ENCODE measurements at places on chromosomes 6 and 20.
A peak's percentile ranks its signal among the peaks of the same experiment; 100 is the strongest.

- no peak for DNase-seq
Measured at GRCh38 chr6:148790817-148791216, 44.0 kb downstream of the UST start.

- no peak for DNase-seq
Measured at GRCh38 chr6:63305277-63305676, 14.5 kb downstream of the LGSN start.

DNA sequence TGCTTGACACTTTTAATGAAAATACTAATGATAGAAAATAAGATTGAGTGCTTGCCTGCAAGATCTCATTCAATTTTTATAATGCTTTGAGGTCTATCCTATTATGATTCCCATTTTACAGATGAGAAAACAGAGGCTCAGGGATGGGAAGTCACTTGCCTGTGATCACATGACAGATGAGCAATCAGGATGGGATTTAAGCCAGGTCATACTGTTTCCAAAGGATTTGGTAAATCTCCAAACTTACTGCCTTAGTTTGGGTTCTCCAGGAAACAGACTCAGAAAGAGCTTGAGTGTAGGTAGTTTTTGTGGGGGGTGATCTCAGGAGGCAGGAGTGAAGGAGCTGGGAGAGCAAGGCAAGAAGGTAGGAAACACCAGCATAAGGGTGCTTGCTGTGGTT, 456.3 kb downstream of the MAFB start:
- no peak for DNase-seq

- no peak for DNase-seq
Measured at GRCh38 chr6:47970826-47971225, 140.2 kb downstream of the PTCHD4 start.

DNA sequence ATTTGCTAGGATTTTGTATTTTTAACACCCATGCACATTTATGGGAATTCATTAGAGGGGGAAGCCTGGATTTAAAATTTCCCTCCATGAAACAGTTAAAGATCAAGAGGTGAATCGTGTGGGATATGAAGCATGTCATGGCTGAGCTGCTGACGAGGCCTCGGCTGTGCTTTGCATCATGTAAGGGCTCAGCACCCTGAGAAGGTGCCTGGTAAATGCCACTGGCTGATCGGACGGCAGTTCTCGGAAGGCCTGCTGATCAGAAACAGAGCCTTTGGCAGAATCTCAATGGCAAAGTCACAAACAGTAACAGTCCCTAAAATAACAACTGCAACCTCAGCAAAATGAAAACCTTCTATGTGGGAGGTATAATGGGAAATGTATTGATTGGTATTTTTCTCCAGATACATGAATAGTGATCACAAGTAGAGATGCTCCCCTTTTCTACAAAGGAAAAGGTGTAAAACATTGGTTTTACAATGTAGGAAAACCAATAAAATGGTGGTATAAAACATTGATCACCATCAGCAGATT, 53.0 kb upstream of the FUCA2 start:
- no peak for DNase-seq

GRCh38 chr6:129730477-129731165, 20.6 kb upstream of the ARHGAP18 start:
- DNase-seq, result no peak

DNA sequence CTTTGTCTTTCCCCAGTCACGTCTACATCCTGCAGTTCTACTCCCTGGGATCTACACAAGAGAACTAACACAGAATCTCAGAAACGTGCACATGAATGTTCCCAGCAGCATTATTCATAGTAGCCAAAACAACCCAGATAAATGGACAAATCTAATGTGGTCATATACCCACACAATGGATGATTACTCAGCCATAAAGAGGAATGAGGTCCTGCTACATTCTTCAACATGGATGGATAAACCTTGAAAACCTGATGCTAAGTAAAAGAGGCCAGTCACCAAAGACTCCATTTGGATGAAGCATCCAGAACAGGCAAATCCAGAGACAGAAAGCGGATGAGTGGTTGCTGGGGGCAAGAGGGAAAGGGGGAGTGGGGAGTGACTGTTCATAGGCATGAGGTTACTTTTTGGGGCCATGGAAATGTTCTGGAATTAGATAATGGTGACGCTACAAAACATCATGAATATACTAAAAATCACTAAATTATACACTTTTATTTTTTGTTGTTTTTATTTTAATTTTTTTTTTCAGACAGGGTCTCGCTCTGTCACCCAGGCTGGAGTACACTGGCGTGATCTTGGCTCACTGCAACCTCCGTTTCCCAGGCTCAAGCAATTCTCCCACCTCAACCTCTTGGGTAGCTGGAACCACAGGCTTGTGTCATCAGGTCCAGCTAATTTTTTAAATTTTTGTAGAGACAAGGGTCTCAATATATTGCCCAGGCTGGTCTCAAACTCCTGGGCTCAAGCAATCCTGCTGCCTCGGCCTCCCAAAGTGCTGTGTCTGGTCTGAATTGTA, 50.8 kb upstream of the DSN1 start:
- DNase-seq, result no peak

GRCh38 chr6:78397499-78397898, 469.9 kb upstream of the IRAK1BP1 start:
- DNase-seq, result no peak

DNA sequence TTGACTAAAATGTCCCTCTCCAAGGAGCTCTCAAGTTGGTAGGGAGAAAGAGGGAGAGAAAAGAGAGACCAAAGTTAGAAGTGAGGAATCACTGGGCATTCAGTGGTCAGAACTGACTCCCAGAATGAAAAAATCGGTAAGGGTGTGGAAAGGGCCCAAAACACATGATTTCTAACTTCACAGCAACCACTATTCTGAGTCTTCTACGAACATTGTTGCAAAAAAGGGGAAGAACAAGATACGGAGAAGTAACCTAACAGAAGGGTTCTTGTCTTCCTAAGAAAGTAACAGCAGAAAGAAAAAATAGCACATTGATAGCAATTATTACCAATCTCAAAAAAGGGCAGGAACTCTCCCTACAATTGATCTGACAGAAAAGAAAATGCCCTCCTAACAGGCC, 65.6 kb downstream of the ATP9A start:
- no peak for DNase-seq

DNA sequence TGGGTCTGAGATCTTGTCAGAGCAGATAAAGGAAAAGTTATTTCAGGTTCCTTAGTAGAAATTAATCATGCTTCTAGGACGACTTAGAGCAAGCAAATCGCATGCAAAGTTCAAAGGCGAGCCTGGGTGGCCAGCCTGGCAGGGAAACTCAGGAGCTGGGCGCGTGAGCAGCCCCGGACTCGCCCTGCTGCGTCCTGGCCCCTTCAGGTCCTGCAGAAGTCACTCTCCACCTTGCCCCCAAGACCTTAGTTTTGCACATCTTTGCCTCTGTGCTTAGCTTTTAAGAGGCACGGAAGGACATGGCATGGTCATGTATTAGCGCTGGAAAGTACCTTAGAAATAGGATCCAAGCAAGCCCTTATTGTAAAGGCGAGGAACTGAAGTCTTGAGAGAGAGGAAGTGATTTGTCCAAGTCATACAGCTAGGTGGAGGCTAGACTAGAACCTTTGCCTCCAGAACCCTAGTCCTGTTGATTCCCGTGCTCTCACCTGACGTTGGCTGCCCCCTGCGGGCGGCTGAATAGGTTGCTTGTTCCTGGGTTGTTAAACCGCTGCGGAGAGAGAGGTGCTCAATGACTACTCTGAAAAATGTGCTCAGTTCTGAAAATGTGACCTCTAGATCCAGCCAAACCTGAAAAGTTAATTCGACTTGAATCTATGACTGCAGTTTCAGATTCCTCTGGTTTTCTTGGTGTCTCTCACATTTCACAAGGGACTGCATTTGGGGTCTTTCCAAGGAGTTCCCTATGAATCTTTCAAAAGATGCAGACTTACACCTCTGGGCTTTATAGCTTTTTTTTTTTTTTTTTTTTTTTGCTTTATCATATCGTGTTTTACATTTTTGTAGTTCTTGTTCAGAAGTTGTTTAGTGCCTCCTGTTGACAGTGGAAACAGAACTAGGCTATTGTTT, 2.7 kb downstream of the MYB start:
- no peak for DNase-seq

GRCh38 chr6:154337406-154338005, 19.1 kb downstream of the IPCEF1 start:
- no peak for DNase-seq

DNA sequence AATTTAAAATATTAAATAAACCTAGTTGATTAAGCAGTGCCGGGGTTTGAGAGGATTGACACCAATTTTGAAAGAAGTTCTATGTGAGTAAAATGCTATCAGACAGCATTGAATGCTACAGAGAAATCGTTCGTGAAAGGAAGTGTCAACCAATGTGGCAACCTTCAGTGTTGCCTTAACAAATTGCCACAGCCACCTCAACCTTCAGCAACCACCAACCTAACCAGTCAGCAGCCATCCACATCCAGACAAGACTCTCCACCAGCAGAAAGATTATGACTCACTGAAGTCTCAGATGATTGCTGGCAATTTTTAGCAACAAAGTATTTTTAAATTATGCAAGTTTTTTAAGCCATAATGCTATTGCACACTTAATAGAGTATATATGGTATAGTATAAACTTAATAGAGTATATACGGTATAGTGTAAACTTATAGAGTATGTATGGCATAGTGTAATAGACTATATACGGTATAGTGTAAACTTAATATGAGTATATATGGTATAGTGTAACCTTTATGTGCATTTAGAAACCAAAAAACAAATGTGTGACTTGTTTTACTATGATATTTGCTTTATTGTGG, 65.3 kb upstream of the ID4 start:
- no peak for DNase-seq

DNA sequence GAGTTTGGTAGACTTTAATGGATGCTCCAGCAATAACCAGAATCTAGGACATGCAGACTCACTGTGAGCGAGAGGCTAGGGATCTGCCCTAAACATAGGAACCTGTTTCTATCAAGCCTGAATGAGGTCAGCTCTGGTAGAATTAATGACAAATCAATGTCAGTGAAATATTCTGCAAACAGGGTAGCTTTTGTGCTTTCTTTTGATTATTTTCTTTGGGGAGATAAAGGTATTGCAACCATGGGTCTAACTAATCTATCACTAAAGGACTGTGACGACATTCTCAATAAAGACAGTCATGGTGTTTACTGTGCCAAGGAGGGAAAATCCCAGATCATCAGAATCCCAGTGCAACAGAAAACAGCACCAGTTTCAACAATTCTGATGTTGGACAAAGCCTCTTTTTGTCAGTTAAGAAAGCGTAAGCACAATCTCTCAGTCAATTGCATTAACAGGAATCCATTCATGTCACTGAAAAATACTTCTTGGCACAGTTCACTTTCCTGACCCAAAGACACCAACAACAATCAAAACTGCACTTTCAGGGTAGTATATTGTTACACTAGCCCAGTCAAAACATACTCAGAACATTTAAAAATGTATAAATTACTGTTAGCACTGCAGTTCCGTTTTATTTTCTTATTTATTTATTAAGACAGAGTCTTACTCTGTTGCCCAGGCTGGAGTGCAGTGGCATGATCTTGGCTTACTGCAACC, 36.8 kb upstream of the SMIM29 start:
- DNase-seq, result no peak

DNA sequence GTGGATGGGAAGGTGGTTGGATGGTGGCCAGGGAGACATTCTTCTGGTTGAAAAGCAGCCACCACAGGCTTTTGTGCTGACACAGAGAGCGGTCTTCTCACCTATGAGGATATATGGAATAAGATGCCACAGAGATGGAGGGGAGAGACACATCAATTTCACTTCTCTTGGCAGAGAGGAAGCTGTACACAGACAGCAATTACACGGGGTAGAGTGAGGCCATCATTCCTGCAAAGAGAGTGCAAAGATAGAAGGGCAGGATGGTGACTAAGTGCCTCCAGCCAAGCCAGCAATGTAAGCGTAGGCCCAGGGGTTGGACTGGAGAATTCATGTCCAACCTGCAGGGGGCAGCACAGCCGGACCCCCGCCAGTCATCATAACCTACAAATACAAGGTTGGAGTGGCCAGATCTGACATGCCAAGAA, 56.4 kb downstream of the NRN1 start:
- peak; percentile 13 for DNase-seq

DNA sequence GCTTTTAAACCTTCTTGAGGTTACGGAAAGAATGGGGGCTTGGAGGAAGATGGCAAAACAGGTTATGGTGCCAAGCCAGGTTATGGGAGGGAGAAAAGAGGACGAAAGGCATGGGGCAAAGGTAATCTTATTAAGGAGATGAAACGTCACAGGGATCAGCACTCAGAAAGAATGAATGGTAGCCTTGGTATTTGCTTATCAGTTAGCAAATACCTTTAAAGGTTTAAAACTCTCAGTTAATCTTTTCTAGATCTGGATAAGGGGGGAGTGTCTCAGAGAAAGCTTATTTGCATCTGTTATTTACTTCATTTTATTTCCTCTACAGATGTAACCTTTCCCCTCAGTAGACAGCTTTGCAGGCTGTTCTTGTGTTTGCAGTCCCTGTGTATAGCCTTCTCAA, 55.5 kb upstream of the EEF1E1 start:
- no peak for DNase-seq

DNA sequence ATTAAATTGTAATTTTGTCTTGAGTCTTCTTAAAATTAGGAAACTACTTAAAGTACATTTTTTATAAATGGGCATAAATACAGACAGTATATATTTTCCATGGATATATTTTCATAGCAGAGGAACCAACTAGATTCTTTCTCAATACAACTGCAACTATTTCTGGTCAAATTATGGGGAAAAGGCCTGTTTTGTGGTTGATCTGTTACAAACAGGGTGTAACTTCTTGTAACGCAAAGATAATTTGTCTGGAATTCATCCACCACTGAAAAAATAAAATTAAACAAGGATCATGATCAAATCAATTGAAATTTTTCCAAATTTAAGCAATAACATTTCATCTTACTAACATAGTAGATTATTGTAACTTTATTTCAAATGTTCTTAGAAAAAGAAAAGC, 67.2 kb upstream of the RNF146 start:
- no peak for DNase-seq

DNA sequence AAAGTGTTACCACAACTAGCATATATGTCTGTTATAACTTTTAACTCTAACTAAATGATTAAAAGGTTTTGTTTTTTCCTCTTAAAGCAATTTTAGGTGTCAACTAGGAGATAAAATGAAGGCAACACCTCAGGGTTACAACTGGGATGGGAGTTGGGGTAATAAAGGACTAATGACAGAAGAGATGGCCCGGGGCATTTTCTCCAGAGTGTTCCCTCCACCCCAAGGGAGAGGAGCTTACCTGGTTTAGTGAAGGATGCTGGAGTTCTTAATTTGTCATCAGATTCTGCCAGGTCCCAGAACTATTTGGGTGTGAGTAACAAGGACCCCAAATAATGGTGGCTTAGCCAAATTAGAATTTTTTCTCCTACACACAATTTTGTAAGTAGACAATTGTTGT, 260.3 kb downstream of the CD109 start:
- no peak for DNase-seq

DNA sequence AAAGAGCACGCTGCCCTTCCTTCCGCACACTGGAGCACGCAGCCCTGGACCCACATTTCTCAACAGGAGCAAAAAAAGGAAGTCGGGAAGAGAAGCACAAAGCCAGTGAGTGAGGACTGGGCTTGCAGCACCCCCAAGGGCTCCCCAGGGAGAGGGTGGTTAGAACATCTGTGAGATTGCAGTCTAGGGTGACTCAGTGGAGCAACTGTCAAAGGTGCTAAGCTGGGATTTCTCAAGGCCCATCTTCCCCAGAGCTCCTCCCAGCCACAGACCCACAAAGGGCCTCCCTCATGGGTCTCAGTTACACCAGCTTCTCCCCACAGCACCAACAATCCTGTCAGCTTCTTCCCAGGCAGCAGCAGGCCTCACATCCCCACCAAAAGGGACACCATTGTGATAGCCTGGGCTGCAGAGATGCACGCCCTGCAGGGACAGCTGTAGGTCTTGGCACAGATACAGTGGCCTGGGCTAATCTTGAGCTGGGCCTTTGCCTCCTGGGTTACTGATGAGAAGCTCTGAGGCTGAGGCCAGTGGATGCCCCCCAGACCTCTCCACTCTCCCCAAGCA, 39.6 kb upstream of the CD93 start:
- DNase-seq, result no peak
